Stimulated activated CD8-positive, alpha-beta memory T cell treated with anti-CD3 and anti-CD28 coated beads, Interleukin-12 subunit alpha, Interleukin-12 subunit beta, amount 100 ng/mL, for 1 hour (primary cell): ENCODE measurements at places on chromosomes 3 and 15.

DNA sequence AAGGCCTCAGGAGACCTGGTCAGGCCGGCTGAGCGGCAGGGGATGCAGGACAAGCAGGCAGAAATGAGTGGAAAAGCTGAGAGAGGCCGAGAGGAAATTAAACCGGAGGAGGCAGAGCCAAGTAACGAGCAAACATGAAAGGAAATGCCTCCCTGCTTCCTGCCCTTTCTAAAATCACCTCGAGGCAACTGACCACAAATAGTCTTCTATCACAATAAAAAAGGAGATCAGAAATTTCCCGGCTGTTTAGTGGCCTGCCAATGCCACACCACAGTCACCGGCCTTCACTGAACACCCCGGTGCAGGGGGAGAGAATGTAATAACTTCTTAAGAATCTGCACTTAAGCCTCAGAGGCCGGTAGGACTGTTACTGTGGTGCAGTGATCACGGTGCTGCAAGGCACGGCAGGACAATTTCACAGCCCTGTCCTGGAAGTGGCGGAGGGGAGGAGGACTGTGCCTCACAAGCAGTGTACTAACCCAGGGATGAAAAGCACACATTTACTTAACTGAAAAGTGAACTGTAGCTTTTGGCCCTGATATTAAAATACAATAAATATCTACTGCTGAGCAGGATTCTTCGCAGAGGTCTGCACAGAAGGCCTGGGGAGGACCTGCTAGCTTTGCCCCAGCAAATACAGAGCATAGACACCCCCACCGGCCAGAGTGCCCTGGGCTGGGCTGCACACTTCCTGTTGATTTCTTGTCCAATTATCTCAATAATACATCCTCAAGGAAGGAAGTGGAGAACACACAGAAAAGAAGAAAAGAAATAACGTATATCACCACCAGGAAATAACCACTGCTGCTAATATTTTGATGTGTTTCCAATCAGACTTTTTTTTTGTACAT lies 183.5 kb upstream of the NSMCE3 start:
- DNase-seq: no peak

GRCh38 chr3:38516669-38517068 lies 20.5 kb downstream of the EXOG start:
- DNase-seq: no peak

DNA sequence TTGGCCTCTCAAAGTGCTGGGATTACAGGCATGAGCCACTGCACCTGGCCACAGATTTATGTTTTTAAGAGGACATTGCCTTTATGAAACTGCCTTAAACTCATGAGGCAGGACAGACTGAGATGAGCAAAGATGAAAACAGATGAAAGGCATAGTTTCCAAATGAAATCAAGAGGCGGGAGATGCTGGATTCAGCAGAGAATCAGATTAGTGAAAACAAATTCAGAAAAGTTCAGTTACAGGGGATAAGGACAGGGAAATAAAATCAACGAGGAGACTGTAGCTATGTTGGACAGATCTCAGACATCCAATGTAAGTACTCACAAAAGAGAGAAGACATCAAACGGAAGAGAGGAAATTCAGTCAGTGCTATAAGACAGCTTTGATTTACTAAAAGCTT lies 68.1 kb downstream of the ADAMTSL3 start:
- DNase-seq: no peak

DNA sequence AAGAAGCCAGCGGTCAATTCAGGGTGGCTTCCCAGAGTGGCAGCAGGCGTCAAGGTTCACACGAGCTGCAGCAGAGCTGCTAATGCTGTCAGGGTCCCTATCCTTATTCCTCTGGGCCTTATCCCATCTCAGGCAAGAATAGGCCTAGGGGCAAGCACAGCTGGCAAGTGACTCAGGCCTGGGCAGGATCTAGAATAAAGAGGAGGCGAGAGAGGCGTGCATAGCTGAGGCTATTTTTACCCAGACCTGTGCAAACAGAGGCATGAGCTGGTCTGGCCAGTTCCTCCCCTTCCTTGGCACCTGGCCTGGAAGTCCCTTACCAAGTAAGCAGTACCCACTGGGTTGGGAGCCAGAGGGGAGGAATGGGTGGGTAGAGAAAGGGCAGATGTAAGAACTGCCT lies 12.2 kb upstream of the VIPR1 start:
- no peak for DNase-seq

GRCh38 chr15:90706394-90707327 lies 10.5 kb upstream of the BLM start:
- DNase-seq: no peak

- DNase-seq: no peak
These were observed 107.2 kb upstream of the ABHD17C start for GRCh38 chr15:80587816-80588456.

DNA sequence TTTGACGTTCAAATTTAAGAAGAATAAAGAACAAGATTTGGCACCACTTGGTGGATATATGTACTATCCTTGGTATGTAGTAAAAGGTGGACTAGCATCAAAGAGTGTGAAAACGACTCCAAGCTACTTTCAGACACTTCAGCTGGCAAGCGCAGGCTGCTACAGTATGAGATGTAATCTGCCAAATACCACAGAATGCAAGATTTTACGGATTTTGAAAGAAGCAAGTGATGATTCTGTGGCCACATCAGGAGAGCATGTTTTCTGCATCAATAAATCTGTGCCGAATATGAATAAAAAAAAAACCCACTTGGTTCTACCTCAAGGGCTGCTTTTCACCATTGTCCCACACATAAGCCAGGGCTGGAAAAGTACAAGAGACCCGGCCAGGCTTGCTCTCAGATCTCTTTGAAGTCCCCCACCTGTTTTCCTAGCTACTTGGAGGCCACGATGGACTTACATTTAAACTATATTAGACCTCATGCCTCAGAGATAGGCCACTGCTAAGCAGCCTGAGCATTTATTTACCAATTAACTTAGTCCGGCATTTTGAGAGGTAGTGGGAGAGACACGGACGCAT lies 37.4 kb downstream of the MYO1E start:
- no peak for DNase-seq

DNA sequence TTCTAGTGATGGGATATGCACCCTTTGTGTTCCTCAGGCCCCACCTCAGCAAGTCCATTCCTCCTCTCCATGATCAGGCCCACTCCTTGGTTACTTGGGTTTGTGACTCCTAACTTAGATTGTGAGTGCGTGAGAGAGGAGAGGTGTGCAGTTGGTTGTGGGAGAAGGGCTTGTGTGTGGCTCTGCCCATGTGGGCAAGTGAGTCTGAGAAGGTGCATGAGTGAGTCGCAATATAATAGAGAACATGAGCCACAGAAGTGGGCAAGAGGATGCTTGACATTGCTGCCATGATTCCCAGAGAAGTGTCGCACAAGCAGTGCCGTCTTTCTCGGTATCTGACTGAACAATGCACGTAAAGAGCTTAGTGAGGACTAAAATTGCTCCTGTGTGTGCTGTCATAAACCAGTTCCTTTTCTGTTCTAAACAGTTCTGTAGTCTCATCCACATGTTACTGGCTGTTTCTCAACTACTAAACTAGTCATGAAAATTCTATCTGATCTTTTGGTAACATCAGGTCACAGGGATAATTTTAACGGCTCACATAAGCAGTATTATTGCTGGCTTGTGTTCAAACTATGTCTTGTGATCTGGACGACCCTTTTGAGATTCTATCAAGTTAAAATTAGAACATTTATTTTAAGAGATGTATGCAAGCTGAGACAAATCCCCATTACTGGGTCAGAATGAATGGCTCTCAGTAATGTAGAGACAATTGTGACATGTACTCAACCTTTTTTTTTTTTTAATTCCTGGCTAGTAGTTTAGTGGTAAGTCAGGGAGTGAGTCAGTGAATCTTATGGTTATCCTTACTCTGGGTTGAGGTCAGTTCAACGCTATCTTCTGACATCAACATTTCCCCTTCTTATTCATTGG lies 25.6 kb downstream of the GYG1 start:
- DNase-seq: no peak

- no peak for DNase-seq
These were observed 4.4 kb downstream of the SPG11 start for GRCh38 chr15:44659056-44659455.

DNA sequence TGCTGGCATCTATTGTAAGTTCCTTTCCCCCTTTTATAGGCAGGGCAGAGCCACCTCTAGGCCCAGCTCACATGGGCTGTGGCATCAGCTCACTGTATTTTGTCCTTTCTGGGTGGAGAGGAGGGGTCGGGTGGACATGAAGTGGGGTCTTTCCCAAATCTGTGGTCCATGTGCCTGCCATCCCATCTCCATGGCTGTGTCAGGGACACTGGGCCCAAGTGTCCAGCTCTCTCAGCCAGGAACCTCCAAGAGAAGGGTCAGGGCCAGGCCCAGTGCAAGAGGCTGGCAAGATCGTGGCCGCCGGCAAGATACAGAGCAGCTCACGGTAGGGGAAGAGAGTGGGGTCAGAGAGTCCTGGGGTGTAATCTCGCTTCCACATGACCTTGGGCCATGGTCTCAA lies 85.3 kb downstream of the PCSK6 start:
- DNase-seq: no peak

DNA sequence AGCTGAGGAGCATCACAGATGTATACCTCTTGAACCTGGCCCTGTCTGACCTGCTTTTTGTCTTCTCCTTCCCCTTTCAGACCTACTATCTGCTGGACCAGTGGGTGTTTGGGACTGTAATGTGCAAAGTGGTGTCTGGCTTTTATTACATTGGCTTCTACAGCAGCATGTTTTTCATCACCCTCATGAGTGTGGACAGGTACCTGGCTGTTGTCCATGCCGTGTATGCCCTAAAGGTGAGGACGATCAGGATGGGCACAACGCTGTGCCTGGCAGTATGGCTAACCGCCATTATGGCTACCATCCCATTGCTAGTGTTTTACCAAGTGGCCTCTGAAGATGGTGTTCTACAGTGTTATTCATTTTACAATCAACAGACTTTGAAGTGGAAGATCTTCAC lies 3.0 kb downstream of the CCR8 start:
- no peak for DNase-seq

- DNase-seq: no peak
These were observed 100.4 kb downstream of the IMPG2 start for GRCh38 chr3:101219842-101220560.

DNA sequence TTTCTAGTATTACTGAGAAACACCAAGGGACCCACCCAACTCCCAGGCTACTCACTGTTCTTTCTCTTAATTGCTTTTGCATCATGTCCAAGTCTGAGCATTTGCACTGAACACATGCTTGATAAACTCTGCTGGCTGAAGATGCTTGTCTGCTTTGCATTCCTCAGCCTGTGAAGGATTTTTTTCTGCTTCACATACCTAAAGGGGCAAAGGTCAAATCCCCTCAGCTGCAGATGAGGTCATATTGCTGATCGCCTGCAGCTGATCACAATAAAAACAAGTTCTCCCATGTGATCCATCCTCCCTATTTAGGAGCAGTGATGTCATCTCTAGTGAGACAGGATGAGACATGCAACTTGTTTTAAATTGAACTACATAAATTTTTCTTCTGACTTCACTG lies 84.6 kb upstream of the DCBLD2 start:
- DNase-seq: no peak

- DNase-seq: no peak
These were observed 392.6 kb upstream of the TPM1 start for GRCh38 chr15:62649793-62650420.

GRCh38 chr15:61521953-61522352 lies 292.9 kb upstream of the RORA start:
- no peak for DNase-seq

DNA sequence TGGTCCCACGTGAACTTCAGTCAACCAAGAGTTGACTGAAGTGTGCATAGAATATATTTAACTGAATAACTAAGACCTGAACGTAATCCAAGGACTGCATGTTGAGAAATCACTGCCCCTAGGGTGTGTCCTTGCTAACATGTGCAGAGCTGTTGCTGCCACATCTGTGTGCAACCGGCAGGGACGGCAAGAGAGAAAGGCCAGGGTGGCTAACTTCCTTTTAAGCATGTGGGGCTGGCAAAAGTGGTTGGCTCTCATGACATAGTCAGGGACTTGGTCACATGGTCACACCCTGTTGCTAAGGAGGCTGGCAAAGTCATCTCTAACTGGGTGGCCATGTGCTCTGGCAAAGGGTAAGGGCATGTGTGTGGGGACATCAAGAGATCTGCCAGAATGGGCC lies 52.4 kb downstream of the GASK1A start:
- no peak for DNase-seq

- DNase-seq: peak; percentile 53
These were observed 123.5 kb downstream of the RPLP1 start for GRCh38 chr15:69576035-69576526.

DNA sequence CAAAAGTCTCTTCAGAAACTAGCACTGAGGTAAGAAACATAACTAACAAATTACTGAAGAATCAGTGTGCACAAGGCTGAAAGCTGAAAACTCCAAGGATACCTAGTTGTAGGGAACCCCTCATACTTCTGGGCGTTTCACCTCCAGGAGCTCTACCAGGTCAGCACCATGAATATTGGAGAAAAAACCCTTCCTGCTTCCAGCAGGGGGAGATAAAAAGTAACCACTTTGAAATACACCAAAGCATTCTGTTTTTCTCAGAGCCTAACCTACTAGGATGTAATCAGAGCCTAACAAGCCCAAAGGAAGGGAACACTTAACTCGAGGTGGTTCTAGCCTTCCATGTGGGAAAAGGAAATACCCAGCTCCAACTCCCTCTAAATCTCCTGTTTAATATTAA lies 175.8 kb upstream of the MME start:
- DNase-seq: no peak

GRCh38 chr3:183911763-183912506 lies 27.3 kb upstream of the PARL start:
- no peak for DNase-seq

DNA sequence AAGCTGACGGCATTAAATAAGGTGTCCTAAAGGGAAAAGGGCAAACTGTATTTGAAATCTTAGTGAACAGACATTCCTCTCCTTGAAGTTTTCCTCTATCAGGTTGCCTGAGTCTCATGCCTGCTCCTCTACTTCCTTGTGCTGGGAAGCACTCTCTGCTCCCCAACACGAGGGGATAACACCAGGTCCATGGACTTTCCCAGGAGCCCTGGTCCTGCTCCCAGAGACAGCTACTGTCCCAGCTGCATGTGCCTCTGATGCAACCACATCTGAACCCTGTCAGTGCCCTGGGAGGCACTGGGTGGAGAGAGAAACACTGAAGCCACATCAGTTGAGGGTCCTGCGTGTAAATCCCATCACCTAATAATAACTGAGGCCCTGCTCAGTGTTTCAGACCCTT lies 7.4 kb downstream of the TLR9 start:
- no peak for DNase-seq

GRCh38 chr3:72426618-72427397 lies 421.4 kb downstream of the SHQ1 start:
- DNase-seq: no peak
